ENCODE measurements at places on chromosomes 11 and 22.
A peak's percentile ranks its signal among the peaks of the same experiment; 100 is the strongest.

- no peaks in the 10 kb centered on the region for H3K4me1 ChIP-seq
- peaks cover 7% of the 10 kb centered on the region for H3K27me3 ChIP-seq
- H3K27ac ChIP-seq: no peak overlapping the region
- no peak for DNase-seq
- no peak overlapping the region for H3K4me3 ChIP-seq
- H3K36me3 ChIP-seq: no peaks in the 10 kb centered on the region
Measured at GRCh38 chr11:12775955-12776354, 101.7 kb downstream of the TEAD1 start.

DNA sequence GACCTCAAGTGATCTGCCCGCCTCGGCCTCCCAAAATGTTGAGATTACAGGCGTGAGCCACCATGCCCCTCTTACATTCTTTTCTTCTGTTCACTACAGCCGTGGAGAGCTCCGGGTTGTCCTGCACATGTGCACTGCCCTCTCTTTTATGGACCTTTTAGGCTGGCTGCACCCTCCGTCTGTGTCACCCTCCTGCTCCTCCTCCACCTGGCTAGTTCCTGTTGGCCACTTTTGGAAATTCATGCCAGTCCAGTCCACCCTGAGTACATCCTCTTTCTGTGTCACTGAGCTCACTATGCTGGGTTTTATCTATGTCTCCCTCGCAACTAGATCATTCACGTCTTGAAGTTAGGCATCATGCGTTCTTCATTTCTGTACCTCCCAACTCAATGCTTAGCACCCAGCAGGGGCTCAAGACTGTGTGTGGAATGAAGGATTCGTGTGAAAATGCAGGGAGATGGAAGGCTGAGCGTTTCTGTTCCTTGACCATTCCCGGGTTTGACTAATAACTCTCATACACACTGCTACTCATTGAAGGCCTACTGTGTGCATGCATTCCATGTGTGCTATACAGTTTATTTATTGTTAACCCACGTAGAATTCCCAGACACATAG, 60.6 kb downstream of the PTPRJ start:
- no peak for DNase-seq
- peaks cover 47% of the 10 kb centered on the region for H3K4me1 ChIP-seq
- peaks cover 14% of the 10 kb centered on the region for H3K36me3 ChIP-seq
- H3K4me3 ChIP-seq: no peak overlapping the region
- peaks cover 3% of the 10 kb centered on the region for H3K27me3 ChIP-seq

DNA sequence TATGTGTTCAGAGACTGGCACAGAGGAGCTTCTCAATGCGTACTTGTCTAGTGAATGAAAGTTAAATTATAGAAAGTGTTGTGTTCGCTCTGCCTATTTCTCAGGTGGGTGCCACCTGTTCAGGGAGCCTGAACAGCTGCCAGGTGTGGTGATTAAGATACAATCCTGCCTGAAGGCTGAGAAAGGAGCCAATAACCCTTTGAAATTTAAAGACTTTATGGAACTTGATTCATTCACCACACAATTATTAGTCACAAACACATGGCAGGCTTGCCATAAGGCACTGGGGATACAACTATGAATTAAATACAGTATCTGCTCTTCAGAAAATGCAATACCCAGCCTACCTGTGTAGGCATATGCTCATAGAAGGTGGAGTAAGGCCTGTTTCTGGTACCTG, 92.9 kb upstream of the AMOTL1 start:
- no peak overlapping the region for H3K27ac ChIP-seq
- H3K27me3 ChIP-seq: no peaks in the 10 kb centered on the region
- DNase-seq: no peak
- no peaks in the 10 kb centered on the region for H3K4me1 ChIP-seq

GRCh38 chr22:19228179-19228578, 49.6 kb upstream of the SLC25A1 start:
- no peak overlapping the region for H3K27ac ChIP-seq
- DNase-seq: no peak
- peaks cover 3% of the 10 kb centered on the region for H3K27me3 ChIP-seq

GRCh38 chr11:70912226-70912840, 340.0 kb downstream of the SHANK2 start:
- no peak overlapping the region for H3K27ac ChIP-seq
- no peaks in the 10 kb centered on the region for H3K36me3 ChIP-seq
- peaks cover 16% of the 10 kb centered on the region for H3K27me3 ChIP-seq
- DNase-seq: no peak
- H3K4me1 ChIP-seq: peaks cover 5% of the 10 kb centered on the region

- DNase-seq: no peak
- H3K27ac ChIP-seq: no peak overlapping the region
- no peaks in the 10 kb centered on the region for H3K27me3 ChIP-seq
Measured at GRCh38 chr11:75471176-75471973, 38.4 kb upstream of the KLHL35 start.

DNA sequence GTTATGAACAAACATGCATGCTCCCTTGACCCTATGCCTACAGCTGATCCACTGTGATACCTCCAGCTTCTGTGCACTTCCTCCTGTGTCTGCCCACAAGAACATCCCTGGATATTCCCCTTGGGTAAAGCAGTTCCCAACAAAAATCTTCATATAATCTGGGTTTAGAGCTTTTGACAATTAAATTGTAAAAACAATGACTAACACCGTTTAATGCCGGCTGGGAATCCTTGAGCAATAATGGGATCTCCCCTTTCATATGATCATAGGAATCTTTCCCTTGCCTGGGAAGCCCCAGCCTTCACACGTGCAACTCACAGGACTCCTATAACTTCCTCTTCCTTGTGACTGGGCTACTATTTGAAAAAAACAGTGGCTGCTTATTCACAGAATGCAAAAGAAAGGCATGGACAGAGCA, 6.3 kb upstream of the ZC3H12C start:
- DNase-seq: no peak
- H3K27me3 ChIP-seq: peaks cover 8% of the 10 kb centered on the region
- no peak overlapping the region for H3K27ac ChIP-seq
- H3K4me3 ChIP-seq: no peak overlapping the region

- H3K36me3 ChIP-seq: peaks cover 14% of the 10 kb centered on the region
- H3K27ac ChIP-seq: no peak overlapping the region
- DNase-seq: no peak
Measured at GRCh38 chr22:20110359-20110985, 5.4 kb upstream of the RANBP1 start.

- no peak for DNase-seq
- peaks cover 10% of the 10 kb centered on the region for H3K4me1 ChIP-seq
- peaks cover 24% of the 10 kb centered on the region for H3K27me3 ChIP-seq
- H3K27ac ChIP-seq: no peak overlapping the region
- H3K36me3 ChIP-seq: peaks cover 26% of the 10 kb centered on the region
Measured at GRCh38 chr22:35475545-35475944, 65.1 kb upstream of the RASD2 start.

DNA sequence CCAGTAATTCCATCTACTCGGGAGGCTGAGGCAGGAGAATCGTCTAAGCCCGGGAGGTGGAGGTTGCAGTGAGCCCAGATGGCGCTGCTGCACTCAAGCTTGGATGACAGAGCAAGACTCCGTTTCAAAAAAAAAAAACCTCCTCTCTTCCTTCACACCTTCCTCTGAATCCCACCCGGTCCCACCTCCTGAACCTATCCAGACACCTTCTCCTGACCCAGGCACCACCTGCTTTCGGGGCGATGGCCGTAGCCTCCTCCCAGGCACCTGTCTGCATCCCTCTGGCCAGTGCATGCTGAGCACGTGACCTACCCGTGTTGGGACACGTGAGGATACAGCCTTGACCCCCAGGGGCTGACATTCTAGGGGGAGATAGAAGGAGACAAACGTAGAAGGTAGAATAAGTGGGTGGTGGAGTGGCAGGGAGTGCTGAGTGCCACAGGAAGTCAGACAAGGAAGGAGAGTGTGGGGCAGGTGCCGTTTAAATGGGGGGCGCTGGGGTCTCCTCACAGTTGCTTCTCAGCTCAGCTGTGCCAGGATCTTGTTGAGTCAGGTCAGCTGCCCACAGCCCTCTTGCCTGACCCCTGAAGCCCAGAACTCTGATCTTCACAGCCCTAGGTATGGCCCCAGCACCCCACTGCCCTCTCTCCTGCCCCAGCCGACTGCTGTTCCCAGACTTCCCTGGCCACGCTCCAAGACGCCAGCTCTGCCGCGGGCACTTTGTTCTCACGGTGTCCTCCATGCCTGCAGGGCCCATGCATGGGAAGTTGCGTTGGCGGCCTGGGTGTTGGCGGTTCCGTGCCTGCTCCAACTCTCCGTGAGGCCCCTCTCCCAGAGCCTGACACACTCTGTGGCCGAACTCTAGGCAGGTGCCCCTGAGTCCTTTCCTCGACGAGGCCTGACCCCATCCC, 1.2 kb upstream of the MIOX start:
- no peak for DNase-seq
- H3K4me1 ChIP-seq: peaks cover 11% of the 10 kb centered on the region
- no peak overlapping the region for H3K27ac ChIP-seq
- H3K4me3 ChIP-seq: no peak overlapping the region
- no peaks in the 10 kb centered on the region for H3K36me3 ChIP-seq
- no peaks in the 10 kb centered on the region for H3K27me3 ChIP-seq

GRCh38 chr11:12116425-12117032, 6.1 kb downstream of the MICAL2 start:
- H3K27me3 ChIP-seq: peaks cover 18% of the 10 kb centered on the region
- H3K27ac ChIP-seq: no peak overlapping the region
- H3K4me3 ChIP-seq: no peak overlapping the region
- H3K4me1 ChIP-seq: no peaks in the 10 kb centered on the region
- no peak for DNase-seq

DNA sequence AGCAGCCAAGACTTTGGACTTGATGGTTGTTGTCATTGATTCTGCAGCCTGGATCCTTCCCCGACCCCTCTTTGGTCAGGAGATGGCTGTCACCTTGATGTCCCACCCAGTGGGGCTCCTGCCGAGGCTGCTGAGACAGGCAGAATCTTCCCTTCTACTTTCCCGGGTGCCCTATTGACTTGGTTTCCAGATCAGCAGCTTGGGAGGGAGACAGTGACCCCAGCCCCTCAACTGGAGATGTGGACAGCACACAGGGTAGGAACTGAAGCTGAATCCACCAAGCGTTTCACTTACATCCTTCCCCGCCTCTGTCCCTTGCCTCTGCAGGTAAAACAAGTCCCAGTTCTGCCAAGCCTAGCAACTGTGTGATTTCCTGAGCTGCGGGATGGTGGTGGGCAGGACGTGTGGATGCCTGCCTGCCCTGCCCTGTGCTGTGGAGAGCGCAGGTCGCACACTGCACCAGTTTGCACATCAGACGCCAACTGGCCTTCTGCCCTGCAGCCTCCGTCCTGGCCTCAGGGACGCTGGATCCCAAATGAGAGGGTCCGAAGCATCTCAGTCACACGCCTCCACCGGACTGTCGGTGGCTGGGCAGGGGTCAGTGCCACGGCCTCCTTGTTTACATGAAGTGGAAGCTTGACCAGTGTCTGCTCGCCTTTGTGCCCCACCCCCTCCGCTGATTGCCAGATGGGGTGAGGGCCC, 34.6 kb downstream of the FAM83F start:
- peaks cover 6% of the 10 kb centered on the region for H3K27me3 ChIP-seq
- no peak for DNase-seq
- no peaks in the 10 kb centered on the region for H3K36me3 ChIP-seq
- no peak overlapping the region for H3K27ac ChIP-seq

GRCh38 chr11:17612221-17613188, 65.4 kb downstream of the OTOG start:
- H3K27ac ChIP-seq: no peak overlapping the region
- no peak overlapping the region for H3K4me3 ChIP-seq
- H3K36me3 ChIP-seq: no peaks in the 10 kb centered on the region
- H3K4me1 ChIP-seq: no peaks in the 10 kb centered on the region
- H3K27me3 ChIP-seq: peaks cover 9% of the 10 kb centered on the region
- no peak for DNase-seq

DNA sequence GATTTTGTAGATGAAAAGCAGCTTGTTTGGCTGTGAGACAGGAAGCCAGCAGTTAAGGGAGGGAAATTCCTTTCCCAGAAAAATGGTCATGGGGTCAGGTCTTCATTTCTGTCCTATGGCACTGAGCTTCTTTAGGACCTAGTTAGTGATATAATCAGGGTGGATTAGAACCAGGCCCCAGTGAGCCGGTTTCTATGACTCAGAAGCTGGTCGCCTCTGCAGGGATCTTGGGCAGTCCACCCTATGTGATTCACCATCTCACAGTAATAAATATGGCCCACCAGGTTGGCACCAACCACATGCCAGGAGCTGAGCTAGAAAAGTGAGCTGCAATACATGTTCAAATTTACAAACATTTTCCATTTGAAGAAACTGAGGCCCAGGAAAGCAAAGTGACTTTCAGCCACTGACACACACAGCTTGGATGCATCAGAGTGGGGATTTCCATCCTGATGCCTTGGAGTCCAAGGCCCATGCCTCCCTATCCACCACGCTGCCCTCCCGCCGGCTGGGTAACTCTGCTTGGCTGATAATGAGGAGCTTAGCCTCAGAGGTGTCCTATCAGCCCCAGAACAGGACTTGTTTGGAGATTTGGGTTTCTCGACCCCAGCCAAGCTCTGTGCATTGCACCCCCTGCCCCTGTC, 42.0 kb downstream of the CD82 start:
- H3K4me1 ChIP-seq: peaks cover 78% of the 10 kb centered on the region
- no peak for DNase-seq
- H3K27ac ChIP-seq: peak overlapping the region; percentile 98
- H3K36me3 ChIP-seq: peaks cover 38% of the 10 kb centered on the region
- H3K4me3 ChIP-seq: peak overlapping the region; percentile 79
- H3K27me3 ChIP-seq: no peaks in the 10 kb centered on the region

DNA sequence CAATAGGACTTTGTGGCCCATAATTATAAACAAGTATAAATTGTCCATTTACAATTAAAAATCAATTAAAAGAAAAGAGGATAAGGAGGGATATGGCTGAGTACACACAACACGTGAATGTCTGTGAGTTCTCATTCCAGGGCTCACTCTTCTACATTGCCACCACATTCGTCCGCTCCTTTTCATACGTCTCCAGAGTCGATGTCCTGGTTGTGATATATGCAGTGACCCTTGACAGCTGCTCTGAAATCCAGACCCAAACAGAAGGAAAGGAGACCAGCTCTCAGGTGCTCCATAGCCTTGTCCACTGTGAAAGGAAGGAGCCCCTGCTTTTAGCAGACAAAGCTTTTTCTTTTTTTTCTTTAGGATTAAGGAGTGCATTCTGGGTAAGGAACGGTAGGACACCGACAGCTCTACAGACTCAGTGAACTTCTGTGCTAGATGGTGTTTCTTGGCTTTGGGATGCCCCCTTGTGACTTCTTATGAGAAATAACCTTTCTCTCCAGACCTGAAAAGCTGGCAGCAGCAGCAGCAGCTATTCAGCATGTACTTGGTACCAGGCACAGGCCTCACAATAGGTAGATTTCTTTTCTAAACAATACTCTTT, 19.7 kb upstream of the DNAJB13 start:
- no peaks in the 10 kb centered on the region for H3K4me1 ChIP-seq
- H3K4me3 ChIP-seq: no peak overlapping the region
- DNase-seq: no peak
- H3K27me3 ChIP-seq: no peaks in the 10 kb centered on the region
- peaks cover 27% of the 10 kb centered on the region for H3K36me3 ChIP-seq

GRCh38 chr22:31764785-31765184, 11.0 kb downstream of the DEPDC5 start:
- peaks cover 28% of the 10 kb centered on the region for H3K36me3 ChIP-seq
- DNase-seq: no peak
- no peaks in the 10 kb centered on the region for H3K27me3 ChIP-seq
- peak overlapping the region; percentile 9 for H3K27ac ChIP-seq

- H3K4me1 ChIP-seq: peaks cover 12% of the 10 kb centered on the region
- DNase-seq: peak; percentile 60
- no peaks in the 10 kb centered on the region for H3K36me3 ChIP-seq
Measured at GRCh38 chr11:61897387-61898246, 6.3 kb upstream of the FADS3 start.

GRCh38 chr11:25587496-25587895, 744.4 kb upstream of the ANO3 start:
- H3K4me3 ChIP-seq: no peak overlapping the region
- no peak for DNase-seq
- no peaks in the 10 kb centered on the region for H3K36me3 ChIP-seq
- no peaks in the 10 kb centered on the region for H3K27me3 ChIP-seq
- H3K4me1 ChIP-seq: no peaks in the 10 kb centered on the region
- no peak overlapping the region for H3K27ac ChIP-seq

Measured in memory B cell (primary cell).